ENCODE measurements at places on chromosomes 1 and 21. TPM values are rescaled to one million over a fixed set of nuclear protein-coding genes. Genes with fewer than 3 reads are reported as not detected.

S100A8 gene
- not detected for total RNA-seq

KCNE2 gene
- total RNA-seq, result not detected

ELOVL1 gene
- 53.4 TPM for total RNA-seq

ETV3L gene
- 0.26 TPM for total RNA-seq

PIAS3 gene
- total RNA-seq, result 24.6 TPM

THEM4 gene
- 33.0 TPM for total RNA-seq

GOLT1A gene
- not detected for total RNA-seq

FCGR2B gene
- total RNA-seq, result 0.13 TPM

S100A7 gene
- total RNA-seq, result not detected

SEC16B gene
- total RNA-seq, result not detected

EVI5 gene
- 31.8 TPM for total RNA-seq

ARHGEF16 gene
- not detected for total RNA-seq

REN gene
- not detected for total RNA-seq

DNASE2B gene
- total RNA-seq, result not detected

FAM3B gene
- not detected for total RNA-seq

LDLRAD1 gene
- not detected for total RNA-seq

ADGRL2 gene
- total RNA-seq, result not detected

KISS1 gene
- not detected for total RNA-seq

BRDT gene
- total RNA-seq, result not detected

CGN gene
- 5.5 TPM for total RNA-seq

HNRNPR gene
- total RNA-seq, result 193 TPM

LAMTOR5 gene
- total RNA-seq, result 172 TPM

CHODL gene
- not detected for total RNA-seq

OPRD1 gene
- total RNA-seq, result not detected

OR2L3 gene
- total RNA-seq, result not detected

PLA2G5 gene
- total RNA-seq, result not detected

SLC5A9 gene
- not detected for total RNA-seq

UTS2 gene
- total RNA-seq, result 0.58 TPM

EXTL1 gene
- total RNA-seq, result not detected

PRDM16 gene
- total RNA-seq, result not detected

VSIG8 gene
- 0.26 TPM for total RNA-seq

WASF2 gene
- 125 TPM for total RNA-seq

CLCA1 gene
- not detected for total RNA-seq

EXOSC10 gene
- total RNA-seq, result 102 TPM

SLC35F3 gene
- total RNA-seq, result 1.5 TPM

C1orf185 gene
- total RNA-seq, result not detected
